ENCODE measurements at places on chromosomes 7 and 10. TPM values are rescaled to one million over a fixed set of nuclear protein-coding genes. Genes with fewer than 3 reads are reported as not detected.

The ARPC1A gene
- total RNA-seq = 118 TPM

The PLAU gene
- 12.0 TPM for total RNA-seq

The CTBP2 gene
- total RNA-seq = 129 TPM

The NACAD gene
- total RNA-seq = 6.8 TPM

The ZNF736 gene
- 28.7 TPM for total RNA-seq

The HKDC1 gene
- not detected for total RNA-seq

The COL26A1 gene
- total RNA-seq = not detected

The LRRC18 gene
- total RNA-seq = not detected

The RELN gene
- 1.8 TPM for total RNA-seq

The MOGAT3 gene
- not detected for total RNA-seq

The IRF5 gene
- 2.0 TPM for total RNA-seq

The ITPRID1 gene
- not detected for total RNA-seq

The HDAC9 gene
- total RNA-seq = 54.8 TPM

The PDZD7 gene
- total RNA-seq = not detected

The ICA1 gene
- 33.0 TPM for total RNA-seq

The HECW1 gene
- total RNA-seq = 0.28 TPM
